Memory B cell (primary cell): ENCODE measurements at places on chromosomes 4 and X.

DNA sequence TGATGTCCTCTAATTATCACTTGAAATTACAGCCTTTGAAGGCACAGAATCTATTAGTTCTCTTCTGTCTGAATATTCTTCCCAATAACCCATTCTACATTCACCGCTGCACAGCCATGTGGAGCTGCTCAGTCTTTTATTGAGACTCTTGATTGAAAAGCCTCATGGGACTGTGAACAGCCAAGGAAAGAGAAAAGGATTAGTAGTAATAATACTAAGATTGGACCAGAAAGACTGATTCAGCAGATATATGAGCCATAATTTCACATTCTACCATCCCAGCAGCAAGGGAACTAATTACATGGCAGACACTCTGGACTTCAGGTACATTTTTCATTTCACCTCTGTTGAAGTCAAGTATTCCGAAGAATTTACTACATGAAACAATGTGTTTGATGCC is 2471.7 kb downstream of the ARAP2 start:
- DNase-seq, result no peak

DNA sequence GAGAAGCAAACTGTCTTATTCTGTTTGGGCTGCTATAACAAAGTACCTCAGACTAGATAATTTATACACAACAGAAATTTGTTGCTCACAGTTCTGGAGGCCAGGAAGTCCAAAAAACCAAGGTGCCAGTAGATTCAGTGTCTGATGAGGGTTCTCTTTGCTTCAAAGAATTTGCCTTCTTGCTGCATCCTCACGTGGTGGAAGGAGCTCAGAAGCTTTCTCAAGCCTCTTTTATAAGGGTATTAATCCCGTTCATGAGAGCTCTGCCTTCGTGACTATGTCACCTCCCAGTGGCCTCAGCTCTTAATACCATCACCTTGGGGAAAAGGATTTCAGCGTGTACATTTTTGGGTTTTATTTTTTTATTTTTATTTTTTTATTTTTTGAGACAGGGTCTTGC is 20.1 kb downstream of the CA5B start:
- DNase-seq, result no peak

- DNase-seq, result no peak
Observed at GRCh38 chr4:151204925-151205524, 71.9 kb upstream of the PRSS48 start.

- no peak for DNase-seq
Observed at GRCh38 chr4:101669138-101669831, 121.2 kb upstream of the BANK1 start.

- DNase-seq, result no peak
Observed at GRCh38 chr4:11631416-11631815, 202.7 kb upstream of the HS3ST1 start.

DNA sequence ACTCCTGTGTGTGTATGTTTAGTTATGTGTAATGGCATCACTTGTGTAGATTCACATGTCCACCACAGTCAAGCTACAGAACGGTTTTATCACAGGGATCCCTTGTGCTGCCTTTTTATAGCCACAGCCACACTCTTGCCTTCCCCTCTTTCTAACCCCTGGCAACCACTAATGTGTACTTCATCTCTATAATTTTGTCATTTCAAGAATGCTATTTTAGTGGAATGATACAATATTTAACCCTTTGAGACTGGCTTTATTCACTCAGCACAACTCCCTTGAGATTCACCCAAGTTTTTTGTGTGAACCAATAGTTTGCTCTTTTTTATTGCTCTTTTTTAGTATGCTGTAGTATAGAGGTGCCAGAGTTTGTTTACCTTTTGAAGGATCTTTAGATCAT is 112.1 kb downstream of the CDKL5 start:
- no peak for DNase-seq

- DNase-seq, result no peak
Observed at GRCh38 chr4:138111462-138112000, 130.6 kb downstream of the SLC7A11 start.

DNA sequence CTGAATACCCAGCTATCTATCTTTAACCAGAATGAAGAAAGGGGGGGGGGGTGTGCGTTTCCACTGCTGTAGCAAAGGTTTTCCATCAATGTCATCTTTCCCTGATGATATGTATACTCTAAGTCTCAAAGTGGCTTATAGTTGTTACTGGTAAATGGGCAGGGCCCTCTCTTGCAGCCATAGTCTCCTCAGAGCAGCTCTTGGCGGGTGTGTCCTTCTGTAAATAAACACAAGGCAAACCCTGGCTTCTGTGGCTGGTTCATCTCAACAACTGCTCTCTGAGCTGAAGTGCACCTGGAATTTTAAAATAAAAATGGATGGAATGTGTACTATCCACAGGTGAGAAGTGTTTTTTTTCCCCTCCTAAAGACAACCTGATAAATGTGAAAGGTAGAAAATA is 57.5 kb upstream of the SCML1 start:
- DNase-seq, result no peak

- DNase-seq, result no peak
Observed at GRCh38 chr4:121714548-121714947, 17.8 kb upstream of the ANXA5 start.

- no peak for DNase-seq
Observed at GRCh38 chr4:2768921-2769336, 12.8 kb upstream of the TNIP2 start.

GRCh38 chrX:20382518-20383297 is 116.0 kb upstream of the RPS6KA3 start:
- no peak for DNase-seq

DNA sequence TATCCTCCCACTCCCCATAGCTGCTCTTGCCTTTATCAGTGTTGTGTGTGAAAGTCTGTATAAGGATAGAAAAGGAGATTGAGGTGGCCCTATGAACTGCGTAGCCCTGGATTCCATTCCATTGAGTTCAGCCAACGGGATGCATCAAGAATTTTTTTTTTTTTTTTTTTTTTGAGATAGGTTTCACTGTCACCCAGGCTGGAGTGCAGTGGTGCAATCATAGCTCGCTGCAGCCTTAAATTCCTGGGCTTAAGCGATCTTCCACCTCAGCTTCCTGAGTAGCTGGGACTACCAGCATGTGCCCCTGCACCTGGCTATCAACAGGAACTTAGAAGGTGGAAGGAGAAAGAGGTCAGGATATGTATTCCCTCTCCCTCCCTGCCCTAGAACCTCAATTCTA is 187.2 kb upstream of the SPRY1 start:
- no peak for DNase-seq

DNA sequence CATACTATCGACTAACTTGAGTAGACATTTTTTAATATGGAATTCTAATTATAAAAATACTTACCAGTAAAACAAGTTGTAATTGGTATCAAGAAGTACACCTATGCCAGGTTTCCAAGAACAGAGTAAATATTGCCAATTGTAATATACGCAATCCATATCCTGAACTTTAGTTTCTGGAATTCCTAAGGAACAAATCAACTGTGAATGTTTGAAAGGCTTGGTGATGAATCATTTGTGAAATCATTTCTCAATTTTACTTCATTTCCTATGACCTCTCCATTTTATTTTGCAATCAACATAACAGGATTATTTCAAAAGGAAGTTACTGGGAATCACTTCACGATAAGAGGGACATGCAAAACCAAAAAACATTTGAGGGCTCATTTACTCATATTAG is 3.7 kb downstream of the IL13RA2 start:
- DNase-seq, result no peak

DNA sequence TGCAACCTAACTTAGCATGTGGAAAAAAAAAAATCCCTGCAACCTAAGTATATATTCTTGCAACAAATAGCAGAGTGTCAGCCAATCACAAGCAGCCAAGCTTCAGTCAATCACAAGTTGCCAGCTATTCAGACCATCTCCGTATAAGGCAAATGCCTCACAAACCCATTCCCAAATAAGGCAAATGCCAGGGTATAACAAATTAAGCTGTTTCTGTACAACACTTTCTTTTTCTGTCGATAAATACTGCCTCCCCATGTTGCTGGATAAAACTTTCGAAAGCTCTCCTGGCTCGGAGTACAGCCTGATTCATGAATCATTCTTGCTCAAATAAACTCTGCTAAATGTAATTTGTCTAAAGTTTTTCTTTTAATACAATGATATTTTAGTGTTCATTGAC is 460.7 kb upstream of the SMIM31 start:
- no peak for DNase-seq

- DNase-seq, result no peak
Observed at GRCh38 chr4:89111833-89112563, 665 bp downstream of the TIGD2 start.

GRCh38 chr4:88489100-88489761 is 32.3 kb downstream of the HERC5 start:
- no peak for DNase-seq
